Hematopoietic multipotent progenitor cell treated with erythropoietin and hydrocortisone succinate and interleukin-3 and kit ligand, for 17 days (in vitro differentiated cells): ENCODE measurements at places on chromosomes 2 and 18.

- DNase-seq = no peak
These were observed 837.3 kb downstream of the GALR1 start for GRCh38 chr18:78086931-78087330.

DNA sequence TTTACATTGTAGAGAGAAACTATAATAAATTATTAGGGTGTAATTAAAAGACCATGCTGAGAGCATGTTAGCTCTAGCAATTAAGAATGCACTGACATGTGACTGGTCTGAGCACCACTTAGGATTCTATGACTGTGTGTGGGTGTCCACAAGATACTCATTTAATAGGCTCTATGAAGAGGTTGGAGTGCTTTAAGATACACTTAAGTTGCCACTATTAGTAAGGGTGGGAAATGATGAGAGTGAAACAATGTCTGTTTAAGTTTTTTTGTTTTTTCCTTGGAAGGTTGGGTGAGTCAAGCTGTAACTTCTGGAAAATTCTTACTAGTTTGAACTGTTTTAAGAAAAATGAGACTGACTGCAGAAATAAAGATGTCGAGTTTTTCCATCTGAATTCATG, 1.8 kb upstream of the FAP start:
- DNase-seq = no peak

GRCh38 chr18:13577781-13578180, 148.6 kb downstream of the FAM210A start:
- no peak for DNase-seq

DNA sequence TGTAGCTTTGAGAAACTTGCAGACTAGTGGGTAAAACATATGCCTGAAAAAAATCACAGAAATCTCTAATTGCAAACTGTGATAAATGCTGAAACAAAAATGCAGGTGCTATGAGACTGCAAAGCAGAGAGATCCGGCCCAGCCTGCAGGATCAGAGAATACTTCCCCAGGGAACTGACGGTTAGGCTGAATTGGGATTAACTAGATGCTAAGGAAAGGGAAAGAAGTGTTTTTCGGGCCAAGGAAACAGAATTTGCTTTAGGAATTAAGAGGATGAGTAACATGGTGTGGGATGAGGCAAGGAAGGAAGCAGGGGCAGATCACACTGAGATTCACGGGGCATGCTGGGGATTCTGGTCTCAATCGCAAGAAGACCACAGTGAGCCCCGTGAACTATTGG, 71.5 kb downstream of the OSBPL6 start:
- no peak for DNase-seq

DNA sequence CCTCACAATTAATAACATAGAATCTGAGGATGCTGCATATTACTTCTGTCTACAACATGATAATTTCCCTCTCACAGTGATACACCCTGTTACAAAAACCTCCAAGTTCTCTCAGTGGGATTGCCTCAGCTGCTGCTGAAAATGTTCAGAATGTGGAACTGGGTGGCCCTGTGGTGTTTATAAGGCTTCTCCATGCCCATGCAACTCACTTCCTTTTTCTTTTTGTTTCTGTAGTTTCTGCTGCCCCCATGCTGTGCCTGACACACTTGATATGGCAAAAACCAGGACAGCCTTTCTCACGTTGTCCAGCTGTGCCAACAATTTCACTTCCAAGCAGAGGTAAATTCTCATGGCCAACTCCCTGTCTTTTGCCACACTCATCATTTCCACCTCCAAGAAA, 206.2 kb downstream of the RPIA start:
- no peak for DNase-seq

DNA sequence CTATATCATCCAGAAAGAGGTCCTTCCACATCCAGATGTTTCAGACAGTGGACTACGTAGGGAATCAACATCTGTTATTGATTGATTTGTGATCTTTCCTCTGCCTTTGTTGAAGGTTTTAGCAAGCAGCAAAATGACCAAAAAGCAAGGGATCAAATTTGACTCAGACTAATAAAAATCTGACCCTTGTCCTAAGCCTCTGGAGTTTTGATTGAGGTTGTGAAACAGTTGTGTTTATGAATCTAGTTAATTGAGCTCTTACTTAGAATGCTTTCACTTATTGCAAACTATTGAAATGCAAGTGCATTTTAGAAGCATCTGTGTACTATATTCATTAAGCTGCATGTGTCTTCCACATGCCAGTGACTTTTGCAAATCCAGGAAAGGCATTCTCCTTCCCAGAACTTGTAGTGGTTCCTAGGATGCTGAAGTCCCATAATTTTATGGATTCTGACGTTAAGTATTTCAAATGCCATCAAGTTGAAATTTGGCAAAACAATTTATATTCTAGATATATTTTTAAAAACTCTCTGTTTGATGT, 116.0 kb downstream of the MTX2 start:
- DNase-seq = no peak

DNA sequence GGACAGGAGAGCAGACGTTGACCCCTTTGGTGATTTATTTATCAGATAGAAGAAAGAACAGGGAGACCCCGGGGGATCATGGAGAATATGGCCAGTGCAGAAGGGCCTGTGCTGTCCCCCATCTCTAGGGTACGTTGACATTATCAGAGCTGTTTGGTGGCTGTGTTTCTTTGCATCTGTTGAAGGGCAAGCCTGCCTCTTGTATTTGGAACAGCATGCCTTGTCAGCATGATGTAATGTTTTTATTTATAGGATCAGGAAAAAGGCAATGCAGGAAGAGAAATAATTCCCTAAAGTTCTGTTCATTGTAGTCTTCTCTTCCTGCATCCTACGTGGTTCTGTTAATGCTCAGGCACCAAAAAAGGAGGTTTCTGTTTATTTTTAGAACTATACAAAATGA, 49.8 kb upstream of the CABYR start:
- no peak for DNase-seq

DNA sequence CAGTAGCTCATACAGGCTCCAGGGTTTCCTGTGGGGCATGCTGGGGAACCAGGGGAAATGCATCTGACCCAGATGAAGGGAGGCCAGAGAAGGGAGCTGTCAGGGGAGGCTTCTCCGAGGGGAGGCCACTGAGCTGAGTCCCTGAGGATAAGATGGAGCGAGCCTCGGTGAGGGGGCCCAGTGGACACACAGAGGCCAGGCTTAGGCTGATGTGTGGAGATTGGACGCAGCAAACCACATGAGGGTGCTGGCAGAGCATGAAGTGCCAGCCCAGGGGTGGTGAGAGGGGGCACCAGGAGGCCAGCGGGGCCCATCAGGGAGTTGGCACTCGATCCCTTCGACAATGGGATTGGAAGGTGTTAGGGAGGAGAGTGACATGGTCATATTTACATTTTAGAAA, 235.0 kb downstream of the KLHL29 start:
- DNase-seq = no peak

- no peak for DNase-seq
These were observed 27.7 kb downstream of the SERPINB8 start for GRCh38 chr18:63997606-63998005.

- no peak for DNase-seq
These were observed 7.2 kb downstream of the ARHGAP25 start for GRCh38 chr2:68741805-68742306.

DNA sequence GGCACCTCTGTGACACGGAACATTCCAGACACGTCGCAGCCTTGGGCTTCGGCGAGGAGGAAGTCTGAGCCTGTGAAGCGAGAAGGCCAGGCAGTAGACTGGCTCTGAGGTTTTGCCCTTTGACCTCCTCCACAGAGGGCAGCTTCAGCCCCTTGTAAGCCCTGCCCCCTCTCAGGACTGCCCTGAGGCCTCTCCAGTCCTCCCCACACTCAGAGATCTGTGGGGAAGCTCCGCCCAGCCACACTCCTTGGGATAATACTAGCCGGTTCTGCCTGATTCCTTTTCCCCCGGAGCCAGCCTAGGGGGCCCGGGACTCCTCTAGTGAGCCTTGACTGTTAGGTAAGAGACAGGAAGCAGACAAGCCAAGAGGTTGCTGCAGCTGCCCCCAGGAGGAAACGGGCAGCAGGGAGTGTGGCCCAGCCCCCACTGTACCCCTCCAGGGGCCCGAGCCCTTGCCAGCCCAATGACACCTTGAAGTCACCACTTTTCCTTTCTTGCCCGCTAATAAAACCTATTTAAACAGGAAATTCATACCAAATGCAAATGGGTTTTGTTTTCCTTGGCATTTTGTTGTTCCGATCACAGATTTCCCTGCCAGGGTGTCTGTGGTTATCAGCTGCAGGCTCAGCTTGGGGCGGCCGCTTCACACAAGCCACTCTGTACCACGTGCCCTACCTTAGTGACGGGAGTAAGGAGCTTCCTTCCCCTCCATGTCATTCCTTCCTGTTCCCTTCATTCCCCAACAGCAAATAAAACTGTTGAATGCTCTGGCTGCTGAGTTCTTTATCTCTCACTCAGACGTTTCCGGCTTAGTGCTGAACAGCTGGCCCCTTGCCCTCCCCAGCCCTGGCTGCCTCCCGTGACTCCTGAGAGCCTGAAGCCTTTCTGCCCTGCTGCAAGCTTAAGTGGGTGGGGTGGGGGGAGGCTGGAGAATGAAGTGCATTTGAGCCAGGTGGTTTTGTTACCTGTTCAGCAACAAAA, 124.7 kb downstream of the CABLES1 start:
- DNase-seq = no peak

GRCh38 chr2:46383113-46383395, 85.8 kb downstream of the EPAS1 start:
- DNase-seq = no peak

- no peak for DNase-seq
These were observed 64.1 kb upstream of the ZNF532 start for GRCh38 chr18:58800582-58800981.

DNA sequence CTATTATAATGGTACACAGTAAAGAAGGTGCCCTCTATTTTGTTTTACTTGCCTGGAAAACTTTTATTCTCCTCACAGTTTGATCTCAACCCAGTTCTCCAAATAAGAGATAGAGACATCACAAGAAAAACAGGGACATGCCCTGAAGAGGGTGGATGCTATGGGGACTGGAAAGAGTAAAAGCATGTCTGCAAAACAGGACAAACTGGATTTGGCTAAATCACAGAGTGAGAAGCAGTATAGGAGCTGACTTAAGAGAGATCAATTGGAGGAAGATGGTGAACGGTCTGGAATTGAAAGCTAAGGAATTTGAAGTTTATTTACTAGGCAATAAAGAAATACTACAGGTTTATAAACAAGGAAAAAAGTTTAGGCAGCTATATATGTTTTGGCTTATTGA, 33.0 kb downstream of the SP140L start:
- DNase-seq = no peak

DNA sequence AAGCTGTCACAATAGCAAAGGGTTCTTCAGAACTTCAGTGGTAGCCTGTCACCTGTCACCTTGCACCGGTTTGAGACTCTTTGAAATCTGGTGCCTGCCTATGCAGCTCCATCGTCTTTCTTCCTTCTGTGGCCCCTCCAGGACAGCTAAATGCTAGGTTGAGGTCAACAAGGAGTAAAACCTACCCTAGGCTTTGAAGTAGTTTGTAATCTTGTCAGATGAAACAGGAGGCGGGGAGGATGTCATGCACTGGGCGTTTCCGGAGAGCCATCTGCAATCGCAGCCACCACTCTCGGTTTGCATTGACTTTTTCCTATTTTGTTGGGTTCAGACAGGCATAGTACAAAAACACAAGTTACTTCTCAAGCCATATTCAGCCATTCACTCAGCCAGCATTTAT, 116.7 kb downstream of the LPIN1 start:
- no peak for DNase-seq

GRCh38 chr2:216366777-216367471, 5.4 kb downstream of the MARCHF4 start:
- DNase-seq = no peak
